CD4-positive, alpha-beta T cell treated with Interleukin-6 at 100 ng/mL for 8 hours (primary cell): ENCODE measurements at places on chromosomes 7 and 10.

DNA sequence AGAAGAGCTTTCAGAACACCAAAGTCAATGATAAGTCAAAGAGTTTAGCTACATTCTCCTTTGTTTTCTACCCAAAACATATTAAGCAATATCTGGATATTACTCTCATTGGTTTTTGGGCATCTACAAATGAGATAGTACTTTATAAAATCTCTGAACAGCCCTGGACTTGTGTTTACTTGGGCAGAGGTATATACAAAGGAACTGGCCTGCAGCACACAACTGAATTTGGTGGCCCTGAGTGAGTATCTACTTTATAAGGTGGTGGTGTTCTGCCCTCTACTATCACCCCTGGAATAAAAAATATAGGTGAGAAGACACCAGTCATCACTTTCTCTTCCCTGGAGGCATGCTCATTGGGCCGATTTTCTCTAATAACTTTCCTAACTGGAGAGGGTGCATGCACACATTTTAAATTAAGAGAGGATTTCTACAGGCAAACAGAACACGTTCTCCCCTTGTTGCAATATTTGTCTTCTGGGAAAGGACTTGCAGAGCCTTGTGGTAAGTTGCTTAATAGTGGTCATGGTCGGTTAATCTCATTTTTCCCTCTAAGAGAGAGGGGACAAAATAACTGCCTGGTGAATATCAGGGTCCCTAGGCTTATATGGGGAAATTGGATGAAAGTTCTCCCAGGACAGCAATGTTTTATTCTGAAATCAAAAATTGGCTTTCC is 41.1 kb downstream of the OTUD1 start:
- DNase-seq = no peak

DNA sequence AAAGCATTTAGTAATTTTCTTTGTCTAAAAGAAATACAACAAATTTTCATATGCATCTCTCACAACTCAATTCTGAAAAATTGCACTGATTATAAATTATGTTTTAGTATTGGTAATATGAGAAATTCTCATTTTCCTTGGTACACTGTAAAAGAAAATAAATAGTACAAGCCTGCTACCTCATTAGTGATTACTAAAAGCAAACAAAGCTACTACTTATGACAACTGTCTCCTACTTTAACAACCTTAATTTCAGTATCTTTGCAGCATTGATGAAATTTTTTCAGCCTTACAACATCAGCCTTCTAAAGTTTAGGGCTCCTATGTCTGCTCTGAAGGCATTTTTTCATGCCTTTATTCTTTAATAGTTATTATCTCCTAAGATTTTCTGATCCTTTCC is 65.7 kb downstream of the MINDY3 start:
- DNase-seq = no peak

- DNase-seq = no peak
Observed at GRCh38 chr7:94368371-94368791, 26.3 kb upstream of the COL1A2 start.

DNA sequence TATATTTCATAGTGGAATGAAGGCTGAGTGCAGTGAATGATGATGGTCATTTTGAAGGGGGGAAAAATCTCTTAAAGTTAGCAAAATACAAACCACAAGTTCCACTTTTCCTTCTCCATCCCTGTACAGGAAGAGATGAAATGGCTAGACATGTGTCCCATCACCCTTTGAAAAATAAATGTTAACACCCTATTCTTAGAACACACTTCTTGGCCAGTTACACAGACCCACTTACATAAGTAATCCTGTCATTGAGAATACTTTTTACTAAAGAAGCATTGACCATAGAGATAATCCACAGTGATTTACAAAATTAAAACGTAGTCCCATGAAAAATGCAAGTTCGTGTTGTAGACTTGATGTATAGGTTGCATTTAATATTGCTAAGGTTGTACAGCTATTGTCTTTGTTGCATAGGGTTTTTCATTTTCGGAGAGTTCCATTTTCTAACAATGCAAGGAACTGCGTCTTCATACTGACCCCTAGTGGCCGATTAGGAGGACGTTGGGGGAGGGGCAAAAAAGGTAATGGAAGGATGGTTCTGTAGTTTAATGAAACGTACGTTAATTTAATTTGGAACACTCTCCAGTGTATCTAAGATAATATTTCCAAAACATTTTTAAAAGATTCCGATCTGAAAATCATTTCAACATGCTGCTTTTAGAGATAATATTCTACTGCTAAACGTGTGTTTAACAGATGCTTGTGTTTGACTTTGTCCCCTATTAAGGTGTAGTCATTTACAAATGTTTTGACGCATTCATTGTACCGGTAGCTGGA is 60.9 kb downstream of the ARMC3 start:
- peak; percentile 73 for DNase-seq

DNA sequence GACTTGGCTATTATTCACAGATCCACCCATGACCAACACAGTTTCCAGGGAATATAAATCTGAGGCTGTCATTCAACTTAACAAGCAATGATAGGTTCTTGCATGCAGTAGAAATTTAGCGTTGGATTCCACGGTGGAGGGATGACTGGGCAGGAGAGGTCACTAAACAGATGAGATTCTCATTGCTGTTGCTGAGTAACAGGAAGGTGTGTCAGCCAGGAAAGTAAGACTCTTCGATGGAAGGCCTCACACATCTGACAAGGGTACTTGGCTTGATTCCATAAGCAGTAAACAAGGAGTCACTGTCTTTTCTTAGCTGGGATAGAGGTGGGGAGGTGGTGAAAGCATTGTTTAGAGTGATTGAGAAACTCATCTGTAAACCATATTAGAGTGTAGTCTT is 1152.0 kb downstream of the SORCS3 start:
- DNase-seq = no peak
